ENCODE measurements at places on chromosomes 11 and 22.

GRCh38 chr11:65615950-65616574 is 486 bp downstream of the PCNX3 start:
- no peak for DNase-seq

GRCh38 chr11:69356703-69357457 is 62.9 kb downstream of the MYEOV start:
- DNase-seq = no peak

DNA sequence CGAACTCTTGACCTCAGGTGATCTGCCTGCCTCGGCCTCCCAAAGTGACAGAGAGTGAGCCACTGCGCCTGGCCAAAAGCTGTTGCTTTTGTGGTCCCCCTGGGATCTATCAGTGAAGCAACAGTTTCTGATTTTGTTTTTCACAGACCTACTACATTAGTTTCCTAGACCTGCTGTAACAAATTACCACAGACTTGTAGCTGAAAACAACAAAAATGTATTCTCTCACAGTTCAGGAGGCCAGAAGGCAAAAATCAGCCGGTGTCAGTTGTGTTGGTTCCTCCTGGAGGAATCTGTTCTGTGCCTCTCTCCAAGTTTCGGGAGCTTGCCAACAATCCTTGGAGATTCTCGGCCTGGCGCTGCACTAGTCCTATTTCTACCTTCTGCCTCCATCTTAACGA is 8.5 kb upstream of the SLC35C1 start:
- DNase-seq = no peak

DNA sequence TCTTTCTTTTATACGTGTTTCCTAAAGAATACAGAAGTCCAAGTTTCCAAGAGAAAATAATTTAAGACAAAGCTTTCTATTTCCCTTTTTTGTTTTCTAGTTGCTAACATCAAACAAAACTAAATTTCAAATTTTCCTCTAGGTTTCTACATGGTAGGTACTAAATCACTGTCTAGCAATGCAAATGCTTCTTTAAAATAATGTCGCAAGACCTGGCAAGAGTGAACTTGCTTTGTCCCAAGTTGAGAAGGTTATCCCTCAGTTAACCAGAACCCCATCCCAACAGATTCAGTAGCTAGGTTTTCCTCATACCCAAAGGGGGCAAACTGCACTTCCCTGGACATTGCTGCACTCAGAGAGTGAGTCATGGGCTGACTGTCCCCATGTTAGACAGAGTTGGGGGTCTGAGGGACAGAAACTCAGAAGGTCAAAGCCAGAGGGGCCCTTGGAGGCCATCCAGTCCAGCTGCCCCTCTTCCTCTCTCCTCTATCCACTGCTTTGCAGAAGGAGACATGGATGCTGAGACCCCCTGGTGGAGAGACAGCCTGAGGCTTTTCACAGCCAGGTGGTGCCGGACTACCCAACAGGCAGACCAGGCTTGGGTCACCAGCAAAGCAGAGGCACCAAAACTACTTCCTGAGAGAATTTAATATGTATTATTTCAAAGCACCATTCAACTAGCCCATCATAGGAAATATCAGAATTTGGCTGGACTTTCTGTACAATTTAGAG is 23.1 kb downstream of the OR2AT4 start:
- DNase-seq = no peak

DNA sequence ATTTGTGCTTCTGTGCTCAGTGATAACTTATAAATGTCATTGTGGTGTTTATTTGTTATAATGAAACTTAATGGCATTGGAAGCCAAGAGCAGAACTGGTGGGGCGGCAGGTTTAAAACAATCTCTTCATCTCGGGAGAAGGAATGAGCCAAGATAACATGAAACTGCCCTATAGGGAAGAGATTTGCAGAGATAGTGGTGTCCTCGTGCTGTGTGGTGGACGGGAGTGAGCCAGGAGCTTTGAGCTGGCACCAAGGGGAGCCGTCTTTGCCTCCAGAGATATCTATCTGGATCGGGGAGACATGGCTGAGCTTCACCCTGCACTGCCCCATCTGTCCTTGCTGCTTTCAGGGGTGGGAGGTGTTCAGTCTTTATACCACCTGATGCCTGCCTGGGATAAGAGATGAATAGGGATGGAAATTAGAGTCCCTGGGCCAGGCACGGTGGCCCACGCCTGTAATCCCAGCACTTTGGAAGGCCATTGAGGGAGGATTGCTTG is 189.6 kb downstream of the ST3GAL4 start:
- no peak for DNase-seq

DNA sequence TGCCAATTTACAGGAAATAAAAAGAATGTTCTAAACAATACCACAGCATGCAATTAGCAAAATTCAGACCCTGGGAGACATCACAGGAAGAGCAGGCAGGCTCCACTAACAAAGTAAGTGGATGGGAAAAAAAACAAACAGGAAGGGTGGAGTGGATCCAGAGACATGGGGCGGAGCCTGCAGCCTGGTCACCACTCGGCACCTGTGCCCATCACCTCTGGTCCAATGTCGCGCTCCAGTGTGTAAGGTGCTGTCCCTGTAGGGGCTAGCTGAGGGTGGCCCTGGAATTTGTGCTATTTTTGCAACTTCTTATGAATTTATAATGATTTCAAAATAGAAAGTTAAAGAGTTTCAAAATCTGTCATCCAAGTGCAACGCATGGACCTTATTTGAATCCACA is 11.0 kb upstream of the MOB2 start:
- DNase-seq = no peak

GRCh38 chr11:12266943-12267342 is 110.4 kb upstream of the PARVA start:
- no peak for DNase-seq

DNA sequence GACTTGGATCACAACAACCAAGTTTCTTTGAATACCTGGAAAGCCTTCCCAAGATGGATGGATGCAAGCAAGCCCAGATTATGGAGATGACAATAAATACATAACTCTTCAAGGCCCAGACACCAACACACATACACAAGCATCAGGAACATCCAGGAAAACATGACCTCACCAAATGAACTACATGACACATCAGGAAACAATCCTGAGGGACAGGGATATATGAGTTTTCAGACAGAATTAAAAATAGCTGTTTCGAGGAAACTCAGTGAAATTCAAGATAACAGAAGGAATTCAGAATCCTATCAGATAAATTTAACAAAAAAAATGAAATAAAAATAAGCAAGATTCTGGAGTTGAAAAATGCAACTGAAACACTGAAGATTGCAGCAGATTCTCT is 659.4 kb downstream of the METTL15 start:
- DNase-seq = no peak

DNA sequence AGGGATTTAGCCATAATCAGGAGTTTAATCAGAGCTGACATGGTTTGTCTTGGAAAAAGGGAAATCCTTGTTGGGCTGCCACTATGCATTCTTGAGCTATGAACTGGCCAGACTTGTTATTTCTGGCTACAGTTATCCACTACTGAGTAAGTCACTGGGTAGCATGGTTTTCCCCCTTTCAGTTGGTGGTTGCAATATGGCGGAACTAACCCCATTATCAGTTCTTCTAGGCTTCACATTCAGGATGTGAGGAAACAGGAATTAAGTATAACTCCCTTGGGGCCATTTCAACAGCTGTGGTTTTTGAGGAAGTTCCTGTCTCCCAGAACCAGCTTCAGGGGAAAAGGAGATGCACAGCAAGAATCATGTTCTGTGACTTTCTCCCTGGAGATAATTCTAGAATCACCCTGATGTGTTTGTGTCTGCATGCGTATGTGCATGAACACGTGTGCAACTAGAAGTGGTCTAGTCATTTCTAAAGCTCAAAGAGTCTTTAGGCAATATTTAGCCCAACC is 103.0 kb upstream of the CD44 start:
- no peak for DNase-seq

DNA sequence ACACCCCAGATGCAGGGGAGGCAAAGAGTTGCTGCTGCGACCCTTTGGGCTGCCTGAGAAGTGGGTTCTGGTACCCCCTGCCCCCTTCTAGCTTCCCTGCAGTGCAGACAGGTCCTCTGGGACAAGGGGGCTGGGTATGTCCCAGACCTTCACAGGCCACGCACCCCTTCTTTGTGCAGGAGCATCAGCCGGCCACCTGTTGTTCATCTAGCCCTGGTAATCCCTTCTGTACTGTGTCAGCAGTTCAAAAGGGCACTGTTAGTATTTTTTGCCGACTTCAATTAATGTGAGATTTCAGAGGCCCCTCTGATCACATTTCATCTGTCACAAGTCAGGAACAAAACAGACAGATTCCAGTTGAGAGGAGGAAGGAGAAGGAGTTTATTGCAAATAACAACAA is 49.9 kb downstream of the ALX4 start:
- no peak for DNase-seq

- DNase-seq = no peak
Measured at GRCh38 chr22:29722151-29722550, 2.3 kb downstream of the CABP7 start.

GRCh38 chr11:134711588-134711987 is 299.5 kb upstream of the B3GAT1 start:
- no peak for DNase-seq

DNA sequence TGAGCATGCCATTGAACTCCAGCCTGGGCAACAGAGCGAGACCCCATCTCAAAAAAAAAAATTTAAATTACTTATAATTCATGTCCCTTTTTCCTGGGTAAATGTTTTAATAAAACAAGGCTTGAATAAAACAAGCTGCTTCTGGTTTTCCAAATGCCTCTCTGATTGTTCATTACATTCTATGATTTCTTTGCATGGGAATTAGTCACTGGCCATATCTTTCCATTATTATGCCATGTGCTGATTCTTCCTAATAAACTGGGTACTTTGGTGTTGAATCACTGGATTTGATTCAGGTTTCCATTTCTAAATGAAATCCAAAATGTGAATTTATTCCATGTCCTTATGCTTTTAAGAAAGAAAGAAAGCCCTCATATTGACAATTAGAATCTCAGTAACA is 42.6 kb downstream of the ZNF215 start:
- DNase-seq = no peak

- DNase-seq = no peak
Measured at GRCh38 chr22:26428515-26429457, at the start of gene ASPHD2. ASPHD2 (plus strand) TSS chr22:26429260; CDS start chr22:26433616, 4,356 bp downstream.

DNA sequence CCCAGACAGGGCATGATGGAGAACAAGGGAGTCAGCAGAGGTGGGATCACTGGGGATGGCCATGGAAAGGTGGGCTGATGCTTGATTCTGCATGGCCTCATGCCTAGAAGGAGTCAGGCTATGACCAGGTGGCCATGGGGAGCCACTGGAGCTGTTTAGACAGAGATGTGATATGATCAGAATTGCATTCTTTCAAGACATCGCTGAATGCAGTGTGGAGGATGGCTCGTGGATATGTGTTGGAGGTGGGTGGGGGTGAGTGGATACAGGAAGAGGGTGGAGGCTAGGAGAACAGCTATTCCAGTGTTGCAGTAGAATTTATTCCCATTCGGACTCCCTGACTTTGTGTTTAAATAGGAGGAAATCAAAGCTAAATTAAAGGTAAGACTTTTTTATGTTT is 841.1 kb downstream of the NTM start:
- DNase-seq = no peak

- DNase-seq = no peak
Measured at GRCh38 chr11:16403448-16403803, 47.1 kb upstream of the SOX6 start.

DNA sequence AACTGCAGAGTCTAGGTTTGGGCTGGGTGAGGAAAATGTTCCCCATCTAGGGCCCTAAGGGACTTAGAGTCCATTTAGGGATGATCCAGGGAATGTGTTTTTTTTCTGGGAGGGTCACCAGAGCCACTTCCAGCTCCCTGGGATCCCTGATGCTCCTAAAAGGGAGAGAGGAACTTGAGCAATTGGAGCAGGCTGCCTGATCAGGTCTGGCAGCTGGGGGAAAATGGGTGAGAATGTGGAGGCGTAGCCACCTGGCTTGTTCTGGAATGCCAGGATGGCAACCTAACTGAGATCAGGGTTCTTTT is 1.2 kb downstream of the PGAP2 start:
- no peak for DNase-seq

- DNase-seq = no peak
Measured at GRCh38 chr11:78808923-78809322, 234.3 kb upstream of the NARS2 start.
